Activated naive CD8-positive, alpha-beta T cell treated with anti-CD3 and anti-CD28 coated beads, Interleukin-2, amount 10 ng/mL, durations not matched to agents 7 days and 5 days (primary cell): ENCODE measurements at places on chromosomes 7 and 10. TPM values are rescaled to one million over a fixed set of nuclear protein-coding genes. Genes with fewer than 3 reads are reported as not detected.

DNA sequence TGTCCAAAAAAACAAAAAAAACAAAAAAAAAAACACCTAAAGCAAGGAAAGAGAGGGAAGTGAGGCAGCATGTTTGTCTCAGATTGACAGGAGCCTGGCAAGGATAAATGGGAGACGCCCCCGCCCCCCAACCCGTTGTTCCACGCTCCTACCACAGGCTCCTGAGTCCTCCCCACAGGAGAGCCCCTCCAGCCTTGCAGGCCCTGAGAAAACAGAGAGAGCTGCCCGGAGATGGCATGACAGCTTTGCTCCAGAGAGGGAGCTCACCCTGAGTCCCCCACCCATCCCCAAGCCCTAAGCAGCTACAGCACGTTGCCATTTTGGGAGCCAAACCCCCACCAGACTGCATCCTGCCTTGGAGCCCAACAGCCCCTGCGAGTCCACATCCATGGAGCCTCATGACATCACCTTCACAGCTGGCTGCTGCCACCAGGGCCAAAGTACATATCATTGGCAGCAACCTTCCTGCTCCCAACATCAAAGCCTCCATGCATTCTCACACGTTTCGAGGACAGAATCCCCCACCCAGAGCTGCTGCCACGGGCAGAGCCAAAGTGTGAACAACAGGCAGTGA, 1283.3 kb downstream of the TYW1 start:
- no peak for DNase-seq

DNA sequence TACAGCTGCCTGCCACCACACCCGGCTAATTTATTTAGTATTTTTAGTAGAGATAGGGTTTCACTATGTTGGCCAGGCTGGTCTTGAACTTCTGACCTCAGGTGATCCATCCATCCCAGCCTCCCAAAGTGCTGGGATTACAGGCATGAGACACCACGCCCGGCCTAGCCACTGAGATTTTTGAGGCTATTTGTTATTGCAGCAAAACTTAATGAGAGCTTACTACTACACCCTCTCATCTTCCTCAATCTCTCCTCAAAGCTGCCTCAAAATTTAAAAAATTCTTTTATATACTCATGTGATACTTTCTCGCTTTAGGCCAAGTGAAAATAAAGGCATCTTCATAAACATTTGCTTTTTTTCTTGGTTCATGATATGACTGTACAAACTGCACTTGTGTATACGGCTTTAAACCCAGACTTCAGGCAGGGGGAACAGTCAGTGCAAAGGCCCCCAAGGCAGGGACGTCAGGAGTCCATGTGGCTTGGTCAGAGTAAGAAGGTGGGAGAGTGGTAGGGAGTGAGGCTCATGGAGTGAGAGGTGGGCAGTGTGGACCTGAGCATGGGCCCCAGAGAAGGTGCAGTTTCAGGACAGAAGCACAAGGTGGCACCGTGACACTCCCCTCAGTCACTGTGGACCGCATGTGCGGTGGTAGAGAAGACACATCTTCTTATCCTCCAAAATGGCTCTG, 55.5 kb downstream of the SYPL1 start:
- DNase-seq, result peak; percentile 73

DNA sequence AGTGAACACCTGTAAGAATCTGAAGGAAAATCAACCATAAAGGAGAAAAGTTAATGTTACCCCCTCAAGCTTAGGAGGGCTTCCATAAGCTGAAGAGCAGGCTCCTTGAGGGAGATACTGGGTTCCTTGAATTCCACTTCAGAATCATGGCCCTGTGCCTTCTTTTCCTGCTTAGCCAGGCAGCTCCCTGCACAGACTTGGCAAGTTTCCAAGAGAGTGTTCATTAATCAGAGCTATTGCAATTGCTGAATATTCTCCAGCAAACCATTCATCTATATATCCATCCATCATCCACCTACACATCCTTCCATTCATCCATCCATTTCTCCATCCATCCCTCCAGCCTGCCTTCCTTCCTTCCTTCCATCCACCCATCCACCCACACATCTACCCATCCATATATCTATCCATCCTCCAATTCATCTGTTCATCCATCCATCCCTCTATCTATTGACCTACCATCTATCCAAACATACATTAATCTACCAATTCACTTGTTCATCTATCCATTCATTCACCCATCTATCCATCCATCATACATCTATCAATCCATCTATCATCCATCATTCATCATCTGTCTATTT, 574.4 kb downstream of the PTPRN2 start:
- no peak for DNase-seq

GRCh38 chr10:11824376-11824775, 1.2 kb downstream of the PROSER2 start:
- DNase-seq, result no peak

GRCh38 chr7:89773611-89774010, 380.7 kb upstream of the STEAP1 start:
- no peak for DNase-seq

DNA sequence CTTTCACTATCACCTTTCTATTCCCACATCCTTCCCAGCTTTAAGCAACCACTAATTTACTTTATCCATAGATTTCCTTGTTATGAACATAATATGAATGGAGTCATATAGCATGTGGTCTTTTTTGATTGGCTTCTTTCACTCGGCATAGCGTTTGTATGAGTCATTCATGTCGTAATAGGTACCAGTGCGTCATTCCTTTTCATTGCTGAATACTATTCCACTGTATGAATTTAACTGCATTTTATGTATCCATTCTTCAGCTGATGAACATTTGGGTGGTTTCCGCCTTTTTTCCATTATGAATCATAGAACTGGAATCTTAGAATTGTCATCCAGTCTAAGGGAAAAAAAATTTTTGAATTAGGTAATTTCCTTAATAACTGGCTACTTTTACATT, 411.3 kb upstream of the AUTS2 start:
- DNase-seq, result no peak

- no peak for DNase-seq
Observed at GRCh38 chr10:124155781-124156435, 62.5 kb upstream of the CHST15 start.

DNA sequence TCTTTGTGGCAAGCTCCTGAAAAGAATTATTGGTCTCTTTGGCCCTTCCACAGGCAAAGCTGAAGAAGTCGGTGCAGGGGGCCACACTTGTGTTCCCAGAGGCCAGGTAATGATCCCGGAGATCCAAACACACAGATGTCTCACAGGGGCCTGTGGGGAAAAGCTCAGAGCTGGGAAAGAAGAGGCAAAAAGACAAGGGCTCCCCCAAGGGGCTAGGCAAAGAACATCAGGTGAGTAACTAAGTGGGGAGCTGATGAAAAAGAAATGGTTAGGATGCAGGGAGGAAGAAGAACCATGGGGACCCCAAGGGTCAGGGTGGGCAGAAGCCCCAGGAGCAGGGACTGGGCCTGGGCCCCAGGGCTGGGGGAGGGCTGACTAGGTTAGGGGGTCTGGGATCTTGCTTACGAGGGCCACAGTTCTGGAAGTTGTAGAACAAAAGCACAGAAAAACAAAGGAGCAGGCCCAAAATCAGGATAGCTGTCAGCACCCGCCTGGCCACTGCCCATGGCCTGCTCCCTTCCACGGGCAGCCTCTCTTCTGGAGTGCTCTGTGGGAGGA, 1.1 kb downstream of the KEL start:
- no peak for DNase-seq

The CFTR gene
- total RNA-seq, result not detected
